ENCODE measurements at places on chromosomes 12 and 14. TPM values are rescaled to one million over a fixed set of nuclear protein-coding genes. Genes with fewer than 3 reads are reported as not detected.

DNA sequence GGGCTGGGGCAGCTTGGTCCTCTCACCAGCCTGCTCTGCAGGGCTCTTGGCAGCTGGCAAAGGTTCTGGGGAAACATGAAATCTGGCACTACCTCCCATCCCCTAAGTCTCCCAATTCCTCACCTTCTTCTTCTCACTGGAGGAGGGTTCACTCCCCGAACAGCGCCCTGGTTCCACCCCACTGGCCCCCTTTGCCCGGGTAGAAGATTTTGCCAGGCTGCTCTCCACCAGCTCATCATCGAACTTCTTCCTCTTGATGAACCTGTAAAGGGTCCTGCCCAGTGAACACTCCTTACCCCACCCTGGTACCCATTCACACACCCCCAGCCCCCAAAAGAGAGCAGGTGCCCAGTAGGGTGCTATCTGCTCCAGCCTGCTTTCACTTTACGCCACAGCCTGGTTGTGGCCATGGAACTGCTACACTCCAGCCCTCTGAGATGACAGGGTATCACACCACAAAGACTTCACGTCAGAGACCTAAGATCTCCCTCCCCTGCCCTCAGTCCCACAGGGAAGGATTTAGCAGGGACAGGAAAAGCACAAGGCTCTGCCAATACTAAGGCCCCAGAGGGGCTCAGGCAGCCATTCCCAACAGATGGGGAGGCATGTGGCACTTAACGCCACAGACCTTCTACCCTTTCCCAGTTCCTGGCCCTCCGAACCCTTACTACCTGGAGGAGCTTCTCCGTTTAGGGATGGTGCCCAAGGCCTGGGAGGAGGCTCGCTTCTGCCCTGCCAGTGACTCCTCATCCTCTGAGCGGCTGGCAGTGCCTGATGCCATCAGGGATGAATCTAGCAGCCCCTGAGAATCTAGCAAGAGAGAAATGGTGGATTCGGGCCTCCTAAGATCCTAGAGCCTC lies 2.3 kb downstream of the MCRS1 start:
- peaks cover 75% of the 10 kb centered on the region for H3K4me1 ChIP-seq
- peaks cover 52% of the 10 kb centered on the region for H3K36me3 ChIP-seq
- DNase-seq: no peak
- H3K27me3 ChIP-seq: no peaks in the 10 kb centered on the region
- peak overlapping the region; percentile 97 for H3K27ac ChIP-seq
- peak overlapping the region; percentile 92 for H3K4me3 ChIP-seq

GRCh38 chr12:79439175-79439825 lies 251.5 kb downstream of the PAWR start:
- no peaks in the 10 kb centered on the region for H3K36me3 ChIP-seq
- no peak overlapping the region for H3K27ac ChIP-seq
- H3K4me3 ChIP-seq: no peak overlapping the region
- no peak for DNase-seq
- peaks cover 6% of the 10 kb centered on the region for H3K4me1 ChIP-seq
- H3K27me3 ChIP-seq: no peaks in the 10 kb centered on the region

Gene PTGDR
- 1.3 TPM for total RNA-seq

DNA sequence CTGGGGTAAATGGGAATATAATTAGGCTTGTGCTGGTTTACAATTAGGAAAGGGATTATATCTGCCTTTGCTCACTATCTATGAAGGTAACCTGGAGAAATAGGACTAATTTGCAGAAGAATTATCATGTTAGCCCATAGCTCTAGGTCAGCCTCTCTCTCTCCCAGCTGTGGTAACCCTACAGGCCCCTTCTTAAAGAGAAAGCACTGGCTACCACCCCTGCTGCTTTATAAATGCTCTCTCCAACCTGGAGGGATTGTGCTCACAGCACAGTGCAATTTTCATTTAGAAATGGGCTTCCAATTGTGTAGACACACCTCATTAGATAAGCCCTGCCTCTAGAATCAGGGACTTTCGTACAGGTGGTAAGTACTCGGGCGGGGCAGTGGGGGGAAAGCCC lies 22.7 kb upstream of the MGST1 start:
- no peak for DNase-seq
- no peak overlapping the region for H3K4me3 ChIP-seq
- H3K36me3 ChIP-seq: no peaks in the 10 kb centered on the region
- no peak overlapping the region for H3K27ac ChIP-seq
- no peaks in the 10 kb centered on the region for H3K27me3 ChIP-seq
- no peaks in the 10 kb centered on the region for H3K4me1 ChIP-seq

DNA sequence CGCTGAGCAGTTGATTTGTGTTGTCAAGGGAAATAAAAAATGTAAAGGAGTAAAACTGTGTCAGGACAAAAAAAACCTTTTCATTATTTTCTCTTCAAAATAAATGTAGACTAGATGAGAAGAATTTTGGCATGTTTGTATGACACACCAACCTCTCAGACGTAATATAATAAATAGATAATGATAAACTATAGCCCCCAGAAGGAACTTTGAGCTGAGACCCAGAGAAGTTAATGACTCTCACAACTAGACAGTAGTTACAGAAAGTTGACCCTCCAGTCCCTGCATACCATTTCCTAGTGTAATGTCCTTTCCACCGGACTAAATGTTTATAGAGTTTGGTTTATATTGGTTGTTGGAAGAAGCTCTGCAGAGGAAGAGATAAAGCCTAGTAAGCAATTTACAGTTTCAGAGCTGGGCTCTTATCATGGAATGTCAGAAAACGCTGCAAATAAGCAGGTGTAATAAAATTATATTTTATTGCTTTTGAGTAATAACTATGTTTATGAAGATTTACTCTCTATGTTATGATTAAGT lies 97.3 kb downstream of the TRHDE start:
- H3K4me3 ChIP-seq: no peak overlapping the region
- no peak overlapping the region for H3K27ac ChIP-seq
- H3K36me3 ChIP-seq: no peaks in the 10 kb centered on the region
- DNase-seq: no peak

GRCh38 chr12:125346362-125346761 lies 281.1 kb downstream of the AACS start:
- peaks cover 22% of the 10 kb centered on the region for H3K27me3 ChIP-seq
- DNase-seq: no peak
- peaks cover 15% of the 10 kb centered on the region for H3K4me1 ChIP-seq
- no peak overlapping the region for H3K4me3 ChIP-seq
